HCT116 (cell line): ENCODE measurements at places on chromosomes 11 and 22. TPM values are rescaled to one million over a fixed set of nuclear protein-coding genes. Genes with fewer than 3 reads are reported as not detected.

The OR5M8 gene
- total RNA-seq, result not detected

The MYBPC3 gene
- total RNA-seq, result 0.25 TPM

The ARHGAP20 gene
- not detected for total RNA-seq

The TYR gene
- total RNA-seq, result not detected

The NXPE4 gene
- total RNA-seq, result not detected

The PRAME gene
- total RNA-seq, result 28.4 TPM

The ANKK1 gene
- 0.22 TPM for total RNA-seq

The OR8D4 gene
- total RNA-seq, result not detected

The SORL1 gene
- total RNA-seq, result 17.4 TPM

The NCAPD3 gene
- 71.0 TPM for total RNA-seq

The SYT7 gene
- 27.4 TPM for total RNA-seq

The SCGB2A2 gene
- total RNA-seq, result not detected

The SPA17 gene
- total RNA-seq, result 12.9 TPM

The MS4A8 gene
- 0.17 TPM for total RNA-seq

The FAM111B gene
- 10.7 TPM for total RNA-seq

The LRP4 gene
- total RNA-seq, result 7.4 TPM

The ZNRD2 gene
- 66.8 TPM for total RNA-seq

The OR52K2 gene
- not detected for total RNA-seq

The FOLR3 gene
- not detected for total RNA-seq

The TCN2 gene
- total RNA-seq, result 2.2 TPM

The TMA7B gene
- not detected for total RNA-seq

The B3GAT1 gene
- not detected for total RNA-seq

The SOX6 gene
- total RNA-seq, result 0.81 TPM

The CNGA4 gene
- total RNA-seq, result 0.27 TPM

The SLC22A8 gene
- total RNA-seq, result not detected

The MALAT1 gene
- total RNA-seq, result 6,000 TPM

The VSTM5 gene
- total RNA-seq, result not detected

The DGAT2 gene
- 2.4 TPM for total RNA-seq

The CLTCL1 gene
- 7.1 TPM for total RNA-seq

The MMP13 gene
- total RNA-seq, result not detected

The IRAG1 gene
- 3.7 TPM for total RNA-seq

The INS gene
- 0.44 TPM for total RNA-seq

The SCN4B gene
- 0.32 TPM for total RNA-seq

The BLID gene
- total RNA-seq, result 8.9 TPM

The TRIM51 gene
- not detected for total RNA-seq

The CYP2D6 gene
- total RNA-seq, result 1.9 TPM

The OR6A2 gene
- total RNA-seq, result 0.22 TPM

The PYGM gene
- total RNA-seq, result 1.7 TPM

The GLYATL1B gene
- total RNA-seq, result not detected

The CENPM gene
- total RNA-seq, result 44.7 TPM

The TTC36 gene
- total RNA-seq, result 0.47 TPM

The MUC6 gene
- total RNA-seq, result 0.02 TPM

The ZBTB16 gene
- total RNA-seq, result 0.30 TPM

The CST6 gene
- total RNA-seq, result 68.1 TPM

The RAB3IL1 gene
- total RNA-seq, result 18.1 TPM

The TREH gene
- 0.15 TPM for total RNA-seq

The RAPSN gene
- total RNA-seq, result 0.57 TPM

The CEP164 gene
- 22.2 TPM for total RNA-seq

The MISFA gene
- 3.2 TPM for total RNA-seq

The PDE2A gene
- total RNA-seq, result 7.6 TPM

The APOL5 gene
- not detected for total RNA-seq

The EMID1 gene
- 9.6 TPM for total RNA-seq

The SERPING1 gene
- total RNA-seq, result 3.4 TPM

The HOATZ gene
- not detected for total RNA-seq

The MFNG gene
- 4.5 TPM for total RNA-seq

The CLCF1 gene
- 12.2 TPM for total RNA-seq

The APOBEC3H gene
- 1.8 TPM for total RNA-seq

The SLC22A6 gene
- not detected for total RNA-seq
